ENCODE measurements at places on chromosomes 3 and 15.

DNA sequence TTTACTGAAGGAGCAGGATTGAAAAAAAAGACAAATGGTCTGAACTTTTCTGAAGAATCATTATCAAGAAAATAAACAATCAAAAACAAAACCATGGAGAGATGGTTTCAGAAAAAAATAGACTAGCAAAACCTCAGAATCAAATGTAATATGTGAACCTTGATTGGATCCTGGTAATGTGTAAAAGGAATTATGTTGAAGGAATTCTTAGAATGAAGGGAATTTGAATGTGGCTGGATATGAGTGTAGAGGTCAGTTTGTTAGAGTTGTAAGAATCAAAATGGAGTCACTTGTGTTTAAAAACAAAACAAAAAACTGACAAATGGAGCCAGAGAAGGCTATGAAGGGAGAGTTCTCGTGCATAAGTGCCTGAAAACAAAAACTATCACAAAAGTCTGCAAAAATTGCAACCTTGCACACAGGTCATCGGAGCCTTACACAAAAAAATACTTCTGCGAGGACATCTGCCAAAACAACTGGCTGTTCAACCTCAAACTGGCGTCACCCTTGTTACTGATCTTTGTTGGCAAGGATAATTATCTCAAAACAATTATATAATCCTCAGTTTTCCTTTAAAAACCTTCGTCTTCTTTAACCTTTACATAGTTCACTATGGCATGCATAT lies 19.1 kb upstream of the ATP13A3 start:
- DNase-seq = no peak

DNA sequence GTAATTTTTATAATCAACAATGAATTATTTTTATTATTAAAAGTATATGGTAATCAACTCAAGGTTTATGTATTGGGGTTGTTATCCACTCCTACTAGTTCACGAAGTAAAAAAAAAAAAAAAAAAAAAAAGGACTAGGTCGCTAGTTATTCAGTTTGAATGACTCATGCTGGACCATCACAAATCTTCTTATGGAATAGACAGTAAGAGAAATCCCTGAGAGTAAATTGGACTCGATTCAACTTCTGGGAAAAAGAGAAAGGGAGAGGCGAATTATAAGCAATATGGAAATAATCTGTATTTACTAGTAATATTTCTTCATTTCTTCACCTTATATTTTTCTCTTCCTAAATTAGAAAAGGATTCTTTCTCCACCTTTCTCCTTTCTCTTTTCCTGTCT lies 2.0 kb downstream of the MYEF2 start:
- DNase-seq = no peak

GRCh38 chr3:186057594-186057993 lies 51.3 kb downstream of the ETV5 start:
- DNase-seq = no peak

GRCh38 chr3:102059145-102059943 lies 210.0 kb downstream of the NFKBIZ start:
- no peak for DNase-seq

DNA sequence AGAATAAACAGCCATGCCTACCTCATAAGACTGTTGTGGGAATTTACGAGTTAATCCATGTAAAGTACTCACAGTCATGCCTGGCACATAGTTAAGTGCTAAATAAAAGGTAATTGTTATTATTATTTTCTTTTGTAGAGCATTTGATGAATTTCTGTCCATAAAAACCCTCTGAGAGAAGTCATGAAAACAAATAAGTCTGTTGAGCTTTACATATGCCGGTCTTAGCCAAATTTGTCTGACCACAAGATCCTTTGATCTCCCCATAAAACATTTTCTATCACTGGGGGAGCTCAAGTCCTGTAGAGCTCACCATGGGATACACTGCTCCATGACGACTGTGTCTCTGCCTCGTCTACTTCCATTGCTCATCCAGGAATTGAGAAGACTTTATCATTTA lies 114.0 kb downstream of the MAGI1 start:
- DNase-seq = no peak

DNA sequence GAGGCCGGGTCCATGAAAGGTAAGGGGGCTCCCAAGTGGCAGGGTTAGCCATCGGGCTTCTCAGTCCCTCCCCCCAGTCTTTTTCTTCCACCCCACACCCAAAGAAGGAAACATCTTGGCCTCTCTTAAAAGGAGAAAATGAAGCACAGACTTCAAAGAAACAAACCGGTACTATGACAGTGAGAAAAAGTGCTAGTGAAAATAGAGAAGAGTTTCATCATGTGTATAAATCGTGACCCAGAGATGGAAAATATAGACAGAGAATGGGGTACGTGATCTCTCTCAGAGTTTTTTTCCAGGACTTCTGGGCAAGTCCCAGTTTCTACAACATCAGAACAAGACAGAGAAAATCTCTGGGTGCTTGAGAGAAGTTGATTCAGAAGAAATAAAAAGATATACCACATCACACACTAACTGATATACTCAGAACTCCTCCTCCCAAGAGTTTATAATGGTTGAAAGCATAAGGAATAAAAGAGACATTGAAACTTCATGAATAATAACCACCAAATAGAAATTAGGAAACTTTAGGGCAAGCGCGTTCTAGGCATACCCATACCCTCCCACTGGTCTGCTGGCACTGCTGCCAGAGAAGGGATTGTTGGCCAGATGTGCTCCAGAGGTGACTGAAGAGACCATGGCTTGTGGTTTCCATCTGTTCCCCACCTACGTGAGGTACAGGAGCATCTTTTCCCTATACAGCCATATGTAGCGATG lies 318.9 kb upstream of the CHRM5 start:
- no peak for DNase-seq

- no peak for DNase-seq
Measured at GRCh38 chr3:20323307-20323927, 137.4 kb upstream of the SGO1 start.

DNA sequence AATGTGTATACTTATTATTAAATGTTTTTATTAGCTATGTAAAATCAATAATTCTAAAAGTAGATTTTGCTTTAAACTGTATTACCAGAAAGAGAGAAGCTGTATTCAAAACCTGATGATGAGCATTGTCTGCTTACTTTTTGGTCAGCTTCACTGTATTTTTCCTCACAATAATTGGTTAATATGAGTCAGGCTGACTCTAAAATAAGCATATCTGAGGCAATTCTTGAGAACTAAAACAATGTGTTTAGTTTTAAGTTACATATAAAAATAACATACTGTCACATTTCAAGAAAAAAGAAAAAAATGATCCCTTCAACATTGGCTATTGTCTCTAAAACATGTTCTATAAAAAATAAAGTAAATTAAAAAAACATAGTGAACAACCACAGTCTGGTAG lies 66.1 kb downstream of the EPHA3 start:
- DNase-seq = no peak

DNA sequence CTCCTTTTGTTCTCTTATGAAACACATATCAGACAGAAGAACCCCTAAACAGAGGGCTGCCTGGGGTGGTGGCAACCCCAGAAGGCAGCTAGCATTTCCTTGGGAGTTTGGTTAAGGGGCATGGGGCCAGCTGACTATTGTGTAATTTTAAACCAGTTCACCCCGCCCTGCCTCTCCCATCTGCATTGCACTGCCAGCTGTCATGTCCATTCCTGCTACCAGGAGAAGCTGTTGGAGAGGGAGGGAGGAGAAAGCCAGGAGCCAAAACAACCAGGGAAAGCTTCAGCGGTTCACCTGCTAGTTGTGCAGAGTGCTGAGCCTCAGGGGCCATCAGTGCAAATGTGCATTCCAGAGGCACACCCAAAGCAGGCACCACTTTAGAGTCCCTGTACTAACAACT lies 47.6 kb upstream of the ATP1B3 start:
- DNase-seq = no peak

DNA sequence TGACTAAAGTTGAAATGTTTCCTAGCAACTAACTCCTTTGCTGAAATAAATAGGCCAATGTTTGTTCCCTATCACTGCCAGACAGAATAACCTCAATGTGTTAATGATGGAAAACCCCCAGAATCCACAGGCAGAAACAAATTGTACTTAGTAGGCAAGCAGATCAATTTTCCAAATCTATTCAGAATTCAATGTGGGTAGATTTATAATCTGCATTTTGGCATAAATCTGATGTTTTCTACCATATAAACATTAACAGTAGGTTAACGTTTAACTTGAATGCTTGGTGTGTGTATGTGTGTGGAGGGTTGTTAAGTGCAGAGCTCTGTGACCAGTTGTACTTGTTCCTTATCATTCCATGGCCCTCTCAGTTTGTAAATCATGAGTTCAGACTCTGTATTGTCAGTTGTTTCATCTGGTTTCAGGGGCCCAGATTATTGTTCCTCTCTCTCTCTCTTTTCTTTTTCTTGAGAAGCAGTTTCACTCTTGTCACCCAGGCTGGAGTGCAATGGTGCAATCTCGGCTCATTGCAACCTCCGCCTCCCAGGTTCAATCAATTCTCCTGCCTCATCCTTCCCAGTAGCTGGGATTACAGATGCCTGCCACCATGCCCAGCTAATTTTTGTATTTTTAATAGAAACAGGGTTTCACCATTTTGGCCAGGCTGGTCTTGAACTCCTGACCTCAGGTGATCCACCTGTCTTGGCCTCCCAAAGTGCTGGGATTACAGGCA lies 32.8 kb downstream of the PLSCR1 start:
- no peak for DNase-seq

DNA sequence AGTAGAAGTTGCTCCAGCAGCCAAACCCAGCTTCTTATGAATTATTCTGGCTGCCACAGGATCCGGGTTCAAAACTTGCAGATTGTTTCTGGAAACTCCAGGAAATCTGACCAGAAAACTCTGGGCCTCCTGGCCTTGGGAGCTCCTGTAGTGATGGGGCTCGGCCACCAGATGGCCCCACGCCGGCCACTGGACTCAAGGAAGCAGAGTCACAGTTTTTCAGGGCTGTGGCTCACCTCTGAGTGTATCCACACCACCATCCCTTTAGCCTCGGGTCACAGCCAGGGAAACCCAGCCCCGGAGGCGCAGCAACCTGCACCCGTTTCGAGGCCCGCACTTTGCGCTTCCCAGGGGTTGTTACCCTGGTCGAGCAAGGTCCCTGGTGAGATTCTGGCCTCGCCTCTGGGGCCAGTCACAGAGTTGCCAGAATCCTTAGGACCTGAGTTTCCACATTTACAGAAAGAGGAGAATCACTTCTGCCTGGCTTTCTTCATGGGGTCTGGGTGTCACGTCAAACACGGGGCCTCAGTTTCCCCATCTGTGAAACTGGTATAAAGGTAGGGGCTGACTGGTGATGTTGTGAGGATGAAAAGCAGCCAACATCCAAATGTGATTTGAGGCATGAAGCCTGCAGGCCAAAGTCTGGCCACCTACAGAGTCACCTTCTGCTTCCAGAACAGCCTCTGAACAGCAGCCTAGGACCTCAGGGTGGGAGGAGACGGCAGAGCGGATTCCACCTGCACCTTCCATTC lies 53.5 kb upstream of the LCTL start:
- DNase-seq = no peak

DNA sequence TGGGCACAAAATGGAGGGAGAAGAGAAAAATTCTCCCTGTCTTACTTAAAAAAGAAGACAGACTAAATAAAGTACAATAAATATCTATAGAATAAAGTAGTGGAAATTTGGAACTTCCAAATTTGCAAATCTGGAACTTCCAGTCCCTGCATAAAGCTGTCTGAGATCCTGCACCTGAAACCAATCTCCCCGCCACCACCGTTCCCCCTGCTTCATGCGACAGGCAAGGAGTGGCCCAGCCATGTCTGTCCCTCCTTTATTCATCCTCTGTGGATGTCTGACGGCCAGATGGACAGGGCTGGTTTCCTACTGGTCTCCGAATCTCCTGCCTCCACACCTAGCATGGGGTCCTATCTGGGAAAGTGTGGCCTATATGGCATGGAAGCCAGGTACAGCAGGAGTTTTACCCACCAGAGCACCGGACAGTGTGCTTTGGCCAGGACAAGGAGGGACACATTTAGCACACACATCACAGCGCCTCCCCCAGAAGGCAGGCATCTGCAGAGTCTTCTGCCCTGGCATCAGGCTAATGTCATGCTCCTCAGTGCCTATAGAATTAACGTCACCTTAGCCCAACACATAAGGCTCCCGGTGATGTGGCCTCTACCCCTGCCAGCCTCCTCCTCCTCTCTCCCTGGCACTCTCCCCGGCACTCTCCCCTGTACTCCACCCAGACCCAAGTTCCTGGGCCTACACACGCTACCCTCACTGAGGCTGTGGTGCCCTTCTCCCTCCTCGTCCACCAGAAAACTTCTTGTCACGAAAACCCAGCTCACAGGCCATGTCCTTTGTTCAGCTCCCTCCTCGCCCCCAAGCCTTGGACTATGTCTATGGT lies 170.8 kb downstream of the XXYLT1 start:
- no peak for DNase-seq

GRCh38 chr3:4504340-4505261 lies 11.5 kb downstream of the ITPR1 start:
- no peak for DNase-seq

DNA sequence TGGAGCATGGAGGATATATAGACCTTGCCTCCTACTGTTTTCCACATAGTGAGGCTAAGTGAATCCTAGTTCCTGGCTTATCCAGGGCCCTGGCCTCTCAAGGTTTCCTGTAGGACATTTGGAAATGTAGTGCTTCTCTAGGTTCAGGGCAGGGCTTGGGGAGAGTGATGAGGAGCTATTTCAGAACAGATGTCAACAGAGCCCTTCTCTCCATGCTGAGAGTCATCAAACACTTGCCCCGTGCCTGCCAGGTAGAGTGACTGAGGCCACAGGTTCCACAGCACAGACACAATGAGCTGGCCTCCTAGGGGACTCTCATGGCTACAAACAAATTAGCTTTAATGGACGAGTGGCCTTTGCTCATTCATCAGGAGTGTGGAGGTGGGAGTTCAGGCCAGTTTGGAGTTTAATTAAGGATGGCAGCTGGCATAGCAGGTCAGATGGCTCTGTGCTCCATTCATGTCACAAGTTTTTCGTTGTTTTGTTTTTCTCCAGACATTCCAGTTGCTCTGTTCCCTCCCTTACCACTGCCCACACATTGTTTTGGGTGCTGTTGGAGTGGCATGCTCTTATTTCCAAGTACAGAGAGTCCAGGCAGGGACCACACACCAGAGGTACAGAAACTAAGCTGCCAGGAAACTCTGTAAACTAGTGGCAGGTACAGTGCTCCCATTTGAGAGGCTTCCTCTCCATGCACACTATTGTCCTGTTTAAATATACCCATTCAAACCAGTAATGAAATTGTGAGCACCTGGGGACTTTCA lies 189.8 kb downstream of the RYR3 start:
- DNase-seq = no peak
